ENCODE measurements at places on chromosomes 16 and 17. TPM values are rescaled to one million over a fixed set of nuclear protein-coding genes. Genes with fewer than 3 reads are reported as not detected.

Gene RAP1GAP2
- 8.3 TPM for polyA plus RNA-seq

Gene UTS2R
- polyA plus RNA-seq = not detected

Gene CCL18
- not detected for polyA plus RNA-seq

Gene ODAD4
- polyA plus RNA-seq = 2.3 TPM

Gene KRTAP1-1
- polyA plus RNA-seq = not detected

Data from A549 (cell line).